ENCODE measurements at places on chromosomes 3 and 15.

GRCh38 chr3:103437883-103438282 is 1003.1 kb downstream of the ZPLD1 start:
- no peak for DNase-seq

- DNase-seq, result no peak
Observed at GRCh38 chr3:46896386-46896785, 18.9 kb downstream of the PTH1R start.

DNA sequence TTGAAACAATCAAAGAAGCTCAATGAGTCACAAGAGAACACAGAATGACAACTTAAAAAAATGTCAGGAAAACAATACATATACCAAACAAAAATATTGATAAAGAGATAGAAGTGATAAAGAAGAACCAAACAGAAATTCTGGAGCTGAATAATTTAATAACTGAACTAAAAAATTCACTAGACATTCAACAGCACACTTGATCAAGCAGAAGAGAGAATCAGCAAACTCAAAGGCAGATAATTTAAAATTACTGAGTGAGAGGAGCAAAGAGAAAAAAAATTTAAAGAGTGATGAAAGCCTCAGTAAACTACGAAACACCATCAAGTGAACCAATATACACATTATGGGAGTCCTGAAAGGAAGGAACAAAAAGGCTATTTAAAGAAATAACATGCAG is 61.9 kb downstream of the SERP1 start:
- DNase-seq, result no peak

DNA sequence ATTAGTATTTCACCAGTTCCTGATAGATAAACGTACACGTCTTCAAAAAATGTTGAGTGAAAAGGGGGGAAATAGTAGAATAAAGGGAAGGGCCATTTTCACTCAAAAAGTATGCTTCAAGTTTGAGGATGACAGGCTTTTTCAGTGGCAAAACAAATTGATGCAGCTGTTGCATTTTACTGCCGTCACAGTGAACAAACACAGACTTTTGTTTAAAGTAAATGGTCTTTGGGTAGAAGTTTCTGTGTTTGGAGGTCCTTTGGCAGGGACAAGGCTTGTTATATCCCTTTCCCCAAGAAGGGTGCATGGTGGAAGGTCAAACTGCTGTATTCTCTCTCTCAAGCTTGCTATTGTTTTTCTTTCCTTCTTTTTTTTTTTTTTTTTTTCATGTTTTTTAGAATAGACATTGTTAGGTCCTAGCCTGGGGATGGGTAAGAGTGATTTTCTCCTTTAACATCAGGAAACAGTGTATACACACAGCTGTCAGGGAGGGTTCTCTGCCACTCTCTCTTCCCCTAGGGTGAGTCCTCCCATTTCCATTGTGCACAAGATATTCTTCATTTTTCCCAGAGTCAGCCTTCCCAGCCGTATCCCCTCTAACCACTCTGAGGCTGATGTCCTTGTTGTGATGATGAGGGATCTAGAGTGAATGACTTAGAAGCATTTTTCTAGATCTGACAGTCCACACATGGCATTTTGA is 6.6 kb upstream of the SUCNR1 start:
- DNase-seq, result no peak

DNA sequence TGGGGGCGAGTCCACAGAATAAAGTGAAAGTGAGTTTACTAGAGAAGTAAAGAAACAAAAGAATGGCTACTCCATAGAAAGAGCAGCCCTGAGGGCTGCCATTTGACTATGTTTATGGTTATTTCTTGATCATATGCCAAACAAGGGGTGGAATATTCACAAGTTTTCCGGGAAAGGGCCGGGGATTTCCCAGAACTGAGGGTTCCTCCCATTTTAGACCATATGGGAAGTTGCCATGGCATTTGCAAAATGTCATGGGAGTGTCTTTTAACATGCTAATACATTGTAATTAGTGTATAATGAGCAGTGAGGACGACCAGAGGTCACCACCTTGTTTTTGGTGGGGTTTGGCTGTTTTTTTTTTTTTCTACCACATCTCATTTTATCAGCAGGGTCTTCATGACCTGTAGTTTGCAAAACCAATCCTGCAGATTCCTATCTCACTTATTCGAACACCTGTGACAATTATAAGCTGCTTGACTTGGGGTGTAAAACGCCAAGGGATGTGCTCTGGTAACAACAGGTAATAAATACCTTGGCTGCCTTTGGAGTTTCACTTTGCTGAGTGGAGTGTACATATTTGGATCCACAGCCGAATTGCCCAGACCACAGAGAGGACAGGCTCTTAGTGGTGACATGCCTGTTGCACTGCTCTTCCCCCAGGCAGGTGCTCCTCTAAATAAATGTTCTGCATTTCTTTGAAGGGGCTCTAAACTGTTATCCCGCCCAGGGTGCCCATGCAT is 43.6 kb downstream of the C2CD4B start:
- no peak for DNase-seq

DNA sequence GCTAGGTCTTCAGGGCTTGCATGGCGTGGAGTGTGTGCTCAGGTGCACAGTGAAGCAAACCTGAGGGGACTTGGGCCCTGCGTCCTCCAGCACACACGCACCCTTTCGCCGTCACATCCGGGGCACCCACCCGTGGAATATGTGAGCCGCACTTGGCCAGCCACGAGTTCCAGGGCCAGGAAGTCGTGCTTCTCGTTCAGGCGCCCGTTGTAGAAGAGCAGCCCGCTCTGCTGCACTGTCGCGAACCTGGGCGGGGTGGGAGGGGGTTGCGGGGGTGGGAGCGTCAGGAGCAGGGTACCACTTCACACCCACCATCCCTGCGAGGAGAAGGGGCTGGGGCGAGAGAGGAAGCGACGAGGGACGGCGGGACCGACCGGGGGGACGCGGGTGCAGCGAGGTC is 7.1 kb downstream of the CELSR3 start:
- DNase-seq, result no peak

- peak; percentile 27 for DNase-seq
Observed at GRCh38 chr3:119663885-119664284, 3.5 kb upstream of the POPDC2 start.

DNA sequence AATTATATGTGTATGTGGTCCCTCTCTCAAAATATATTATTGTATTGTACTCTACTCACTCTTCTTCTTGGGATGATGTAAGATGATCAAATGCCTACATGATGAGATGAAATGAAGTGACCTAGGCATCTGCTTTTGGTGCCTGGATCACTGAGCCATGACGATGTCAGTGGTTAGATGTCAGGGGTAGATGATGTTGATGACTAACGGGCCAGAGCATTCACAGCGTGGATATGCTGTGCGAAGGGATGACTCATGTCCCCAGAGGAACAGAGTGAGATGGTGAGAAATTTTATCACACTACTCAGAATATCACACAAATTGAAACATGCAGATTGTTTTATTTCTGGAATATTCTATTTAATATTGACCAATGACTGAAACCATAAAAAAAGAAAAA is 233.9 kb upstream of the CADM2 start:
- DNase-seq, result peak; percentile 91

- DNase-seq, result no peak
Observed at GRCh38 chr3:141087778-141088130, 36.6 kb downstream of the SPSB4 start.

DNA sequence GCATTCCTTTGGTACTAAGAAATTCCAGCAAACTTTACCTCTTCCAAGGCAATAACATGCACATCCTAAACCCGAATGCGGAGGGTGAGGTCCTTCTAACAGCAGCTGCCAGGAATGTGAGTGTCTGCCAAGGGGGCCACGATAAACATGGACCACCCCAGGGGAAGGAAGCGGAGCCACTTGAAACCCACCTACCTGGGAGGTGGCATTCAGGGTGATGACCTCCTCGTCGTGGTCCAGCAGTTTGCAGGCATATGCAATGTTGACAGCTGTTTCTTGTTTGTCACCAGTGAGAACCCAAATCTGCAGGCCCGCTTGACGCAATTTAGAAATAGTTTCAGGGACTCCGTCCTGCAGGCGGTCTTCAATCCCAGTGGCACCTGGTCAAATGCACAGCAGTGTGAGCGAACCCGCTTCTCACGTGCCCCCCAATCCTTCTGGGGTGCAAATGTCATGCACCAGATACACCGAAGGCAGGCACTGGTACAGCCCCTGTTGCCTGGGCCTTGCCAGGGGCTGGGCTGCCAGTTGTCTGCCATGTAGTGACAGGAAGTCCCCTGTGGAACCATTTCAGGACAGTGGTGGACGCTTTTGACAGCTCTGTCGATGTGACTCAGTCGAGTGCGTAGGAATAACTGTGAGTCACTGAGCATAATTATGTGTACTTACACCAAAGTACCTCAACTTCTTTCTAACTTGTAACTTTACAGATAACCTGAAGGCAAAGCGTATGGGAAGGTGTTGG is 161.2 kb downstream of the ATP10A start:
- DNase-seq, result peak; percentile 14

GRCh38 chr3:35678643-35679161 is 39.4 kb downstream of the ARPP21 start:
- DNase-seq, result no peak

GRCh38 chr3:188176476-188176875 is 22.5 kb downstream of the LPP start:
- no peak for DNase-seq

DNA sequence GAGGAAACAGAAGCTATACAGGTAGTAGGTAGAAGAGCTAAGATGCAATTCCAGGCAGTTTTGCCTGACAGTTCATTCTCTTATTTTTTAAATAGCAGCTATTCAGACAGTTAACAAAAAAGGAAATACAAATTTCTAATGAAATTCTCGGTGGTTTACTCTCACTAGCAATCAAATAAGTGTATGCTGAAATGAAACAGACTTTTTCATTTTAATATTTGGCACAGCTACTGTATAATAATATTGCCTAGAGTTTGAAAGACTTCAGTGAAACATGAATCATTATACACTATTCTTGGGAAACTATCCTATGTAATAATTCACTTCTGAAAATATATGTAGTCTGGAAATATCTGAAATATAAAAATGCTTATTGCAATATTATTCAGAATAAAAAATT is 463.2 kb upstream of the AGTR1 start:
- no peak for DNase-seq

- DNase-seq, result no peak
Observed at GRCh38 chr3:168998792-168999191, 664.7 kb downstream of the MECOM start.

- DNase-seq, result no peak
Observed at GRCh38 chr15:25060996-25061620, 106.3 kb downstream of the SNRPN start.

DNA sequence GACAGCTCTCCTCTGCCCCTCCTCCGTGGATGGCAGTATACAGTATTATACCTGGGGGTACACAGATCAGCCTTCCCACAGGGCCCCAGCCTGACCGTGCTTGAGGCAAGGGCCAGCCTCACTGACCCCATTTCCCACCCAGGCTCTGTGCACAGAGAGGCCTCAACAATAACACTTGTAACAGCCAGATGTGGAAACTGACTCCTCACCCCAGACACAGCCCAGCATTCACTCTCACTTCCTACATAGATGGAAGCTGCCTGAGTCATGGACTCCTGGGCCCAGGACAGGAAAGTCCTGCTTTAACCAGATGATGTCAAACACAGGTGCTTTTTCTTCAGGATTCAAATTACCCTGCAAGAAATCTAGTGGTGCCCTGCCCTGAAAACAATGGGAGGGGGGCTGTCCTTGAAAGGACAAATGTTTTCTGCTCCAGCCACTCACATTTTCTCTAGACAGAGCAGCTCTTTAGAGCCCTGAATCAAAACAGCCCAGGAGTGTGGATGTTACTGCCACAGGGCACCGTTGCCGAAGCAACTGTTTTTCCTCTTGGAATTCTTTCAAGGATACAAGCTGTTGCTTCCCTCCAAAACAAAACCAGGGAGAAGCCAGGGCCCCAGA is 16.4 kb downstream of the CCDC12 start:
- no peak for DNase-seq

DNA sequence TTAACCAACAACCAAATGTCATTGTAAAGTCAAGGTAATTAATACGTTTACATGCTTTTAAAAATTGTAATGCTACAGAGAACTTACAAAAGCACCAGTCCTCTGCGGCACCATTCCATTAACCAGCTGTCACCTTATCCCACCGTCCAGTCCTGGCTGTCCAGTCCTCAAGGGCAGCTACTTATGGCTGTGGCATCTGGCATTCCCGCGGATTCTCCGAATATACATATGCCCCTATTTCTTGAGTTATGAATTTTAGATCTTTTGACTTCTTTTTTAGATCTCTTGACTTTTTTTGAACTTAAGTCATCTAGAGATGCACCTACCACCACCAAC is 382 bp upstream of the POMGNT2 start:
- no peak for DNase-seq

DNA sequence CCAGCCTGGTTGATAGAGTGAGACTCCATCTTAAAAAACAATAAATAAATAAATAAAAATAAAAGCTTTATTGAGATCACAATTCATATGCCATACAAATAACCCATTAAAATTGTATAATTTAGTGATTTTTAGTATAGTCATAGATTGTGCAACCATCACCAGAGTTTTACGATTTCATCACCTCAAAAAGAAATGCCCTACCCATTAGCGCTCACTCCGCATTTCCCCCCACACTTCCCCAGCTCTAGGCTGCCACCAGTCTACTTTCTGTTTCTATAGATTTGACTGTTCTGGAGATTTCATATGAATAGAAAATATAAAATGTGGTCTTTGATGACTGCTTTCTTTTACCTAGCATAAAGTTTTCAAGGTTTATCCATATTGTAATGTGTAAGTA is 57.0 kb downstream of the ARHGEF26 start:
- no peak for DNase-seq

DNA sequence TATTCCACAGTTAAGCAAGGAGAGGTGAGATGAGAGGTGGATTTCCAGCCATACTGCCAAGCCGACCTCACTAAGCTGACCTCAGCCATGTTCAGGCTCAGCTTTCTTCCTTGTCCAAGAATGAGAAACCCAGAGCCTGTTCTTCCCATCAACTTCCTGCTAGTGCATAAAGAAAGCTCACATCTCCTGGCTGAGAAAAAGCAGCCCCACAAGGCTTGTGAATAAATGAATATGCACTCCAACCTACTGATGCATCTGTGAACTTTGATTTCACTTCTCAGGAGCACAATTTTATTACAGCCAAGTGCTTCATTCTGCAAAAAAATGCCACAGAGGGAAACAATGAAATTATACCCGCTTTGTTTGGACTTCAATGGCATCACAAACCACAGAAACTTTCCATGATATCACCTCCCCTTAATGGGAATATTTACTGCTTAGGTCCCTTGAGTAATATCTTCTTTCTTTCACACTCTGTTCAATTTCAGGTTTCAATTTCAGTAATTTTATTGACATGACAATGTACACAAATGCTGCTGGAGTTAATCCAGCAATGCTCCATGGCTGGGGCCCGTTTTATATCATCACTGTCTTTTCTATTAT is 437.0 kb upstream of the PPP2R3A start:
- no peak for DNase-seq

DNA sequence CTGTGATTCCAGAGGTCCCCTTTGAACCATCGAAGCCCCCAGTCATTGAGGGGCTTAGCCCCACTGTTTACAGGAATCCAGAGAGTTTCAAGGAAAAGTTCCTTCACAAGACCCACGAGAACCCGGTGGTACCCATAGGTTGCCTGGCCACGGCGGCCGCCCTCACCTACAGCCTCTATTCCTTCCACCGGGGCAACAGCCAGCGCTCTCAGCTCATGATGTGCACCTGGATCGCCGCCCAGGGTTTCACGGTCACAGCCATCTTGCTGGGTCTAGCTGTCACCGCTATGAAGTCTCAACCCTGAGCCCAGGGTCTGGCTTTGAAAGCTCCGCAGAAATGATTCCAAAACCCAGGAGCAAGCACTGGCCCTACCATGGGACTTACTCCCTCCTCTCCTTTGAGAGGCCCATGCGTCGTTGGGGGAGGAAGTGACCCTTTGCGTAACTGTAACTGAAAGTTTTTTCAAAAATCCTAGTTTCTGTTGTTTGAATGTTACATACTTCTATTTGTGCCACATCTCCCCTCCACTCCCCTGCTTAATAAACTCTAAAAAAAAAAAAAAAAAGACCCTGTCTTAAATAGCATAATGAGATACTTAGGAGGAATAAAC is 85.1 kb upstream of the CSPG5 start:
- no peak for DNase-seq

All from fibroblast of skin of scalp (primary cell).